ENCODE measurements at places on chromosomes 5 and 9. TPM values are rescaled to one million over a fixed set of nuclear protein-coding genes. Genes with fewer than 3 reads are reported as not detected.

GRCh38 chr9:92100237-92100911, 14.8 kb downstream of the SPTLC1 start:
- H3K4me3 ChIP-seq, result no peak overlapping the region
- peaks cover 20% of the 10 kb centered on the region for H3K36me3 ChIP-seq
- DNase-seq, result no peak
- H3K4me1 ChIP-seq, result peaks cover 7% of the 10 kb centered on the region
- no peak overlapping the region for H3K27ac ChIP-seq

DNA sequence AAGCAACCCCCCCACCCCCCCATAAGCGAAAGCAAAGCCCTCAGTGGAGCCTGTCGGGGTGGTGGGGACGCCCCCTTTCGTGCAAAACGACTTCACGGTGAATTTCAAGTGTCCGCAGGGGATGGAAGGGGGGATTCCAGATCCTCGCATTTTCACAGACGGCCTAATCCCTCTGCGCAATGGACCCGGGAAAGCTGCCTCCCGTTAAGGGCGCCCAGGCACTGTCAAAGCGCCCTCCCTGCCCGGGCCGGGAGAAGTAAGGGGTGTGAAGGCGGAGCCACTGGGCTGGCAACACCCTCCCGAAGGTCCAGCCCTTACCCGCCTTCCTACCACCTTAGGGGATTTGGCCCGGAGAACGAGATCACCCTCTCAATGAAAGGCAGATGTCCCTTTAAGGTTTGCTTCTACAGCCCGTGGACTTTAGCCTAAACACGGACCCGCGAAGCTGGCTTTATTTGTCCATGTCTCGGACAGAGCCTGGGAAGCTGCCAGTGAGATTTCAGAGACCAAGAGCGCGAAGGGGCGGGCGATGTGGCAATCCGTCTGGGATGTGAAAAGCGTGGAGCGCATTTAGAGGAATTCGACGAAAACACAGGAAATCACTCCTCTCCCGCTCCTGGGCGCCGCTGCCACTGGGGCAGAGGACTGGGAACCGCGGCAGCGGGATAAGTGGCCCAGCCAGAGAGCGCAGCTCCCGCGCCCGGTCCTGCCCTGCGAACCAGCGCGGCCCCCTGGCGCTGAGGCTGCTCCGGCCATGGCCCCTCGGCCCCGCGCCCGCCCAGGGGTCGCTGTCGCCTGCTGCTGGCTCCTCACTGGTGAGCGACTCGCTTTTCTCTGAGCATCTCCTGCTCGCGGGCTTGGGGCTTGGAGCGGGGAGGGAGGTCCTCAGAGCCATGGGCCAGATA, at the start of the genes ITGA1 and PELO:
Gene ITGA1, plus strand, starts transcription at position 317 of the 905 bp plus-strand sequence. Its CDS starts 438 bp downstream, at position 755.
Gene PELO, plus strand, starts transcription at position 317 of the 905 bp plus-strand sequence. CDS start 12,479 bp downstream, outside the sequence.
- H3K4me1 ChIP-seq, result peaks cover 19% of the 10 kb centered on the region
- peak; percentile 5 for DNase-seq
- peak within 1 kb of the TSS; percentile 77 for H3K4me3 ChIP-seq
- peaks cover 50% of the 10 kb centered on the region for H3K27me3 ChIP-seq
- no peak within 1 kb of the TSS for H3K27ac ChIP-seq
- H3K36me3 ChIP-seq, result no peaks in the 10 kb centered on the region

DNA sequence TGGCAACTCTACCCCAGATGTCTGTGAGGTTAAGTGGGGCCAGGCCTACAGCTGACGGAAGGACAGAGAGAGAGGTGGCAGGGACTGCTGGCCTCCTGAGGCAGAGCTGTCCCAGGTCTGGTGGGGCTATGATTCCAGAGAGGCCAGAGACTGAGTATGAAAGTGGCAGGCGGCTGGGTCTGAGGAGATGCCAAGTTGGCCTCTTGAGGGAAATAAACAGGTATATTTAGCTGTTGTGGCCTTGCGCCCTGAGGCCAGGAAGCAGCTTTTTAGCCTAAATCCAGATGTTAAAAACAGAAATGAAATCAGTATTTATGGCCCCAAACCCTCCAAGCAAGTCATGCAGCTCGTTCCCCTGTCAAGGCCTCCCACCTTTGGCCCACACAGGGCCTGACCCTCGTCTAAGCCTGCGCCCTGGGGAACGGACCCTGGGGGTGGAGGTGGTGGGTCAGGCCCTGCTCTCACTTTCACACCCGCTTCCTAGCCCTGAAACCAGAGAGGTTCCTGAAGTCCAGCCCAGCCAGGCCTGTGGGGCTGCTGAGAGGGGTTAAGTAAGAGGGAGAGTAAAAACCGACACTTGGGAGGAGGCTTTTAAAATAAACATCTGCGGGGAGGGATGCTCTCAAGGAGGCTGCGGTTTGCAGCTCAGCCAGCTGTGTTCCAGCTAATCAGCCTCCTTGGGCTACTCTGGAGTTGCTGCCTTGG, 18.7 kb downstream of the PCDHGC5 start:
- no peak for DNase-seq
- H3K36me3 ChIP-seq, result no peaks in the 10 kb centered on the region
- H3K4me1 ChIP-seq, result no peaks in the 10 kb centered on the region

DNA sequence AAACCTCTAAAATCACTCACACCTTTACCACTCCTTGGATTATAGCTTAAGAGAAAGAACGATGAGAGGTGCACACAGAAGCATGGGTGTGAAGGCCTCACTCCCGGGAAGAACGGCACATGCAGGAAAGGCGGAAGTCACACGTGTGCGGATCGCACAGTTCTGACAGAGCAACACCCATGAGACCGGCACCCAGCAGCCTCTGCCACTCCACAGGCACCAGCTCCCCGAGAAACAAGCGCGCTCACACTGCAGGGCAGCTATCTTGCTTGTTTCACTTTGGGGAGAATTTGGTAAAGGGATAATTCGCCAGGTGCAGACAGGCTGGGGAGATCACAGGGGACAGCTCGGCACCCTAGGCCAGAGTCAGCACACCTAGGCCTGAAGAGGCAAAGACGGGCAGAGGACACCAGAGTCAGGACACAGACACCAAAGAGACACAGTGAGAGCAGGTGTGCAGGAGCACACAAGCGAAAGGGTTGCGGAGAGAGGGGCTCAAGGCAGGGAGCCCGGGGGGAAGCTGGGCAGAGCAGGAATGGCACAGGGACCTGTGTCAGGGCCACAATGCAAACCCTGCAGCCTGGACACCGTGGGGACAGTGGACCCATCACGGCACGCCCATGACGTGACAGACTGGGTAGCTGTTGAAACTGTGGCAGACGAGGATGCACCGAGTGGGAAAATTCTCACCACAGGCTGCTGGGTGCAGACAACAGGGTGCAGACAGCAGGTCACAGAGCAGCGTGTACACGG, 81.7 kb downstream of the CAMSAP1 start:
- peaks cover 55% of the 10 kb centered on the region for H3K36me3 ChIP-seq
- no peaks in the 10 kb centered on the region for H3K27me3 ChIP-seq
- DNase-seq, result no peak

GRCh38 chr9:93577078-93577974, 942 bp downstream of the PHF2 start:
- H3K27ac ChIP-seq, result no peak overlapping the region
- no peaks in the 10 kb centered on the region for H3K27me3 ChIP-seq
- peaks cover 35% of the 10 kb centered on the region for H3K4me1 ChIP-seq
- DNase-seq, result no peak
- peak overlapping the region; percentile 70 for H3K4me3 ChIP-seq

GRCh38 chr9:94813379-94813778, 86.9 kb downstream of the AOPEP start:
- H3K4me1 ChIP-seq, result no peaks in the 10 kb centered on the region
- peaks cover 5% of the 10 kb centered on the region for H3K36me3 ChIP-seq
- no peak overlapping the region for H3K4me3 ChIP-seq
- no peak for DNase-seq

GRCh38 chr9:137672907-137673791, 54.3 kb downstream of the EHMT1 start:
- H3K27ac ChIP-seq, result no peak overlapping the region
- H3K27me3 ChIP-seq, result no peaks in the 10 kb centered on the region
- no peak overlapping the region for H3K4me3 ChIP-seq
- DNase-seq, result peak; percentile 59
- H3K4me1 ChIP-seq, result peaks cover 9% of the 10 kb centered on the region
- H3K36me3 ChIP-seq, result peaks cover 10% of the 10 kb centered on the region

- H3K36me3 ChIP-seq, result peaks cover 1% of the 10 kb centered on the region
- no peak overlapping the region for H3K27ac ChIP-seq
- no peaks in the 10 kb centered on the region for H3K27me3 ChIP-seq
- H3K4me1 ChIP-seq, result peaks cover 22% of the 10 kb centered on the region
- no peak for DNase-seq
- H3K4me3 ChIP-seq, result no peak overlapping the region
Measured at GRCh38 chr9:111659691-111660090, 1.7 kb upstream of the GNG10 start.

- no peak overlapping the region for H3K27ac ChIP-seq
- no peaks in the 10 kb centered on the region for H3K27me3 ChIP-seq
- DNase-seq, result peak; percentile 25
- no peak overlapping the region for H3K4me3 ChIP-seq
- peaks cover 10% of the 10 kb centered on the region for H3K4me1 ChIP-seq
Measured at GRCh38 chr9:37200433-37201005, 80.1 kb downstream of the ZCCHC7 start.

- no peak for DNase-seq
- no peak overlapping the region for H3K27ac ChIP-seq
- peaks cover 3% of the 10 kb centered on the region for H3K4me1 ChIP-seq
Measured at GRCh38 chr9:81693671-81694378, 4.5 kb upstream of the TLE1 start.

GRCh38 chr5:63293317-63293716, 668.9 kb downstream of the HTR1A start:
- no peak for DNase-seq
- no peaks in the 10 kb centered on the region for H3K4me1 ChIP-seq
- no peaks in the 10 kb centered on the region for H3K36me3 ChIP-seq
- no peaks in the 10 kb centered on the region for H3K27me3 ChIP-seq

GRCh38 chr9:114677418-114677817, 4.6 kb downstream of the TEX48 start:
- H3K4me1 ChIP-seq, result peaks cover 6% of the 10 kb centered on the region
- DNase-seq, result no peak
- H3K4me3 ChIP-seq, result no peak overlapping the region
- peaks cover 20% of the 10 kb centered on the region for H3K27me3 ChIP-seq

DNA sequence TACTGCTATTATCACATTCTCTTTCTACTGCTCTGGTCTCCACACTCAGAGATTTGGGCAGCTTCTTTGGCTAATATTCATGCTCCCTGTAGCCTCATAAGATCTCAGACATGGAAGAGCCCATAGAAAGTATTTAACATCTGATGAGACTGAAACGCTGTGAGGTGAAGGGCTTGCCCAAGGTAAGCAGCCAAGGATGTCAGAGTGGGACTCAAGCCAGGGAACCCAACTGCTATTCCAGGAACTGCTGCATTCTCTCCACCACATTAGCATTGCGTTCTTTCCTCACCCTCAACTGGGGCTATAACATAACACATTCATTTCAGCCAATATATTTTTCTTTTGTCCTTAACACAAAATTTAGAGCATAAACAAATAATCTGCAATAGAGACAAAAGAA, 3.8 kb downstream of the ADRB2 start:
- H3K4me3 ChIP-seq, result no peak overlapping the region
- H3K4me1 ChIP-seq, result peaks cover 16% of the 10 kb centered on the region
- H3K36me3 ChIP-seq, result no peaks in the 10 kb centered on the region
- H3K27ac ChIP-seq, result no peak overlapping the region

The CCL28 gene
- 14.8 TPM for total RNA-seq

The EPB41L4B gene
- not detected for total RNA-seq

The ISL1 gene
- not detected for total RNA-seq

The C8G gene
- total RNA-seq, result 1.1 TPM

The ADGRD2 gene
- not detected for total RNA-seq

The SCGB3A2 gene
- not detected for total RNA-seq

The HEMGN gene
- 3.6 TPM for total RNA-seq

All from CD4-positive, CD25-positive, alpha-beta regulatory T cell (primary cell).